Left forelimb (tissue), 1 donor: ENCODE measurements at places on chromosomes 12 and 14.

DNA sequence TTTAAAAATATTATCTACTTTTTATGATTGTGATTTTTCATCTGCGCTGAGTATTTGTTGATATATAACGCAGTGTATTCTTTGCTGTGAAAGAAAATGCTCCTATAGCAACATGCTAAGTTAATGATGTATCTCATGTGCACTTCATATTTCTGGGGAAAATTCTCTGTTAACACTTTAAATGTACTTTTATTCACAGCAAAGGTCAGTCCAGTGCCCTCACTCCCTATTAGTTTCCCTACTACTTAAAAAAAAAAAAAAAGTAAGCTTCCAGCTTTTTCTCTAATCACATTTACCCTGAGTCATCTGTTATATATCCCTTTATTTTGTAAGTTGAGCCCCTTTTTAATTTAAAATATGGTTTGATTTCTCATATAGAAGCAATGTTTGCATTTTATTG is 219.8 kb downstream of the AEBP2 start:
- DNase-seq, result no peak

DNA sequence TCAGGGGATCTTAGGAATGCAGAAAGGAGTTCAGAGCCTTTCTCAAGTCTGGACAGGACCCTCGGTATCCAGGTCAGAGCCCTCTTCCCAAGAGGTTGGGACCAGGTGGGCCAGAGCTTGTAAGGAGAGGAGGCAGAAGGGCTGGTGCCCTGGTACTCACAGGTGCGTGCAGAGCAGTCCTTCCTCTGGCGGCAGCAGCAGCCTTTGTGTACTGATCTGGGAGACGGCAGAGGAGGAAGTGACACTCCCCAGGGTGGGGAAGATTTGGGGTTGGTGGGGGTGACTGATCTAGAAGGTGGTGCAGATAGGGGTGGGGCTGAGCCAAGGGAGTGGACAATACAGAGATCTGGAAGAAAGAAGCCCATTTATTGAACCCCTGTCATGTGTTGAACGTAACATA is at the start of gene ITGB7:
TSS of gene ITGB7 (minus strand) at position 210 of the 400 bp plus-strand sequence. CDS start 6,808 bp downstream, outside the sequence.
- DNase-seq, result no peak

DNA sequence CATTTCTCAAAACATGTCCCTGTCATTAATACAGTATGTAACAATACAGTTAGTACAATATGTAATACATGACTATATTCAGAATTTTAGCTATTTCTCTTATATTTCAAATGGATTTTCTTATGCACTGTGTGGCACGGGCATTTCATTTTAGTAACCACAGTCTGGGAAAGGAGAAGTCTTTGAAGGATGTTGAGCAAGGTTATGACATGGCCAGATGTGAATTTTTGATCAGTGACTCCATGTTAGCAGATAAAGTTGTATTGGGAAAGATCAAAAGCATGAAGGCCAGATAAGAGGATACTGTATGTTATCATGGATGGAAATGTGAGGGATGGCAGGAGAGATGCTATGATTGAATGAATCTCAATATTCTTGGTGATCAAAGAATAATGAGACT is 285.2 kb downstream of the NAV3 start:
- DNase-seq, result no peak

DNA sequence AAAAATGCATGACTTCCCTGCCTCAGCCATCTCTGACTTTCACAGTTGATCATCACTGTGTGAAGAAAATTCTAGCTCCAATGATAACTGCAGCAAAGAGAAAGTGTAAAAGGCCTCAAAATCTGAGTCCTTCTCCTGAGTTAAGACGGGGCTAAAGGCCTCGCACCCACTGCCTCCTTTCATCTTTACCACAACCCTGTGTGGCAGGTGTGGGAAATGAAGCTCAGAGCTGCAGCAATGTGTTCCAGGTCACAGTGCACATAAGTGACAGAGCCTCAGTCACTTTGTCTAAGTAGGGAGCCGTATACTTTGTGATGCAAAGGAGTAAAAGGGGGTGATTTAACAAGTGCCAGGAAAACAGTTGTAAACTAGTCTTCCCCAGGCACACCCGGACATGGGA is 144.7 kb upstream of the TMCC3 start:
- no peak for DNase-seq

DNA sequence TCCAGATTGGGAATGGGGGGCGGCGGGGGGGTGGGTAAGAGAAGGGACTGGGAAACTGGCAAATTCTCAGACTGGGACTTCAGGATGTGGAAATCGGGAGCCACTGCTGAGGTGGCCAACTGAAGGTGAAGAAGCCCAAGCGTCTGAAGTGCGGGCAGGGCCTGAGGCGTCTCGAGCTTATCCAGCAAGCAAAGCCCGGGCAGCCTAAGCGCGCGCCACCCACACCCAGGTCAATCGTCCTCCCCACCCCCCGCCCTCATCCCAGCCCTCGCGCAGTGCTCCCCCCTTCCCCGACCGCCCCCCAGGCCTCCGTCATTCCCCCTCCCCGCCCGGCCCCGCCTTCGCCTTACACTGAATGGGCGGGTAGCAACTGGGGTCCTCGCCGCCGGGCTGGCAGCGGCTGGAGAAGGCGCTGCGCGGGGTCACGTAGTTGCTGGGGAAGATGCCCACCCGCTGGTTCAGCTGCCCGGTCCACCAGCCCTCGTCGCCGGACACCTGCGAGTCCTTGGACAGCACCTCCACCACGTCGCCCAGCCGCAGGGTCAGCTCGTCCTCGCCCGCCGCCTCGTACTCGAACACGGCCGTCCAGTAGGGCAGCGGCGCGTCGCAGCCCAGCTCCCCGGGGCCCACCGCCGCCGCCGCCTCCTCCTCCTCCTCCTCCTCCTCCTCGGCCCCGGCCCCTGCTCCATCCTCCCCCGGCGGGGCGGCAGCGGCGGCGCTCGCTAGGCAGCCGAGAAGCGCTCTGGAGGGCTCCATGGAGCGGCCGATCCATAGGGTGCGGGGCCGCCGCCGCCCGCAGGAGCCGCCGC is 693 bp downstream of the MAP3K9 start:
- DNase-seq, result no peak
